ENCODE measurements at places on chromosomes 5 and 9.

GRCh38 chr5:107217721-107218130 is 453.0 kb downstream of the EFNA5 start:
- no peak for DNase-seq

DNA sequence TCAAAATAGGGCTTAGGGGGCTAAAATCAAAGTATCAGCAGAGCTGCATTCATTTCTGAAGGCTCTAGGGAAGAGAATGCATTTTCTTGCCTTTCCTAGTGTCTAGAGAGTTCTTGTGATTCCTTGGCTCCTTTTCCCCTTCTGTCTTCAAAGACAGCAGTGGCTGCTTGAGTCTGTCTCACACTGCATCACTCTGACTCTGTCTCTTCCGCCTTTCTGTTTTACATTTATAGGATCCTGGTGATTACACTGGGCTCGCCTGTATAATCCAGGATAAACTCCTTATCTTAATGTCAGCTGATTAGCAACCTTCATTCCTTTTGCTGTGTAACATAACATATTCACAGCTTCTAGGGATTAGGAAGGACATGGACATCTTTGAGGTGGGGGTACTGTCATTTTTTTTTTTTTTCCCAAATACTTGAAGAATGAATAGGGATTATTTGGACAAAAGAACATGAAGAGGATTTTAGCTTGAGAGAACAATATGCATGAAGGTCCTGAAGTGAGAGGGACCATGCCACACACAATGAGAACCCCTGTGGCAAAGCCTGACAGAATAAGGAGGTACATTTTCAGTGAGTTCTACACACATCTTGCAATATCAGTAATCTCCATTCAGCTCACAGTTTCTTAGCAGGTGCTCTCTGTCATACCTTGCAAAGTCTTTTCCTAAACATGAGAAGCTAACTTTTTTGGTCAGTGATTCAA is 267.6 kb downstream of the FAM170A start:
- no peak for DNase-seq

GRCh38 chr5:68378204-68378820 is 162.8 kb downstream of the PIK3R1 start:
- DNase-seq: no peak

DNA sequence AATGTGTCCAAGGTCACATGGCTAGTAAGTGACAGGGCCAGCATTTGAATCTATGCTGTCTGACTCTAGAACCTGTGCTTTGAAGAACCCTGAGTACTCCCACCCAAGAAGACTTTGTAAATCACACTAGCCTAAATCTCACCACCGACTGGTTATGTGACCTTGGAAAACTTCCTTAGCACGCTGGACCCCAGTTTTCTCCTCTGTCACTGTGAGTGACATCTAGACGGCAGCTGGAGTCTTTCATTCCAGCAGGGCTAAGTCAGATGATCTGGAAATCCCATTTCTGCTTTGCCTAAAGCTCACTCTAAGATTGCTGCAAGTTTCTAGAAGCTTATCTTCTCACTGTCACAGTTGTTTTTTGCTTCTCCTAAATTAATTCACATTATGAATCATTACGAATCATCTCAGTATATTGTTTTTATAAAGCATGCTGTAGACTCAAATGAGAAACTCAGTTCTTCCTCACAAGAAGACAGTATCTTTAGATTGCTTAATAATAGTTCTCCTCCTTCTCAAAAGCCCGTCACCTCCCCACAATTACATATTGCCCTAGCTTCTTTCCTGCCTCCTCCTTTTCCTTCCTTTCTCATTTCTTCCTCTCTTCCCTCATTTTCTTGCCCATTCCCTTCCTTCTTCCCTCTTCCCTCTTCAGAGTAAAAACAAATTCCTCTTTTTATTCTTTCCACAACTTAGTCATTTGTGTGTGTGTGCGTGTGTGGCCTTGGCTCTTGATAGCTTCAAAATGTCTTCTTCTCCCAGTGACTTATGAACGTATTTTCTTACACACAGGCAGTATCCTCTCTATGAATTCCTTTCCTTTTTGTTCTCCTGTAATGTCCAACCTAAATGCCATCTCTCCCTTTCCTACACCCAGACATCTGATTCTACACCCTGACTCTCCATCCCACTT is 16.8 kb downstream of the ALDOB start:
- no peak for DNase-seq

- peak; percentile 51 for DNase-seq
Observed at GRCh38 chr5:142888469-142889085, 118.4 kb downstream of the ARHGAP26 start.

DNA sequence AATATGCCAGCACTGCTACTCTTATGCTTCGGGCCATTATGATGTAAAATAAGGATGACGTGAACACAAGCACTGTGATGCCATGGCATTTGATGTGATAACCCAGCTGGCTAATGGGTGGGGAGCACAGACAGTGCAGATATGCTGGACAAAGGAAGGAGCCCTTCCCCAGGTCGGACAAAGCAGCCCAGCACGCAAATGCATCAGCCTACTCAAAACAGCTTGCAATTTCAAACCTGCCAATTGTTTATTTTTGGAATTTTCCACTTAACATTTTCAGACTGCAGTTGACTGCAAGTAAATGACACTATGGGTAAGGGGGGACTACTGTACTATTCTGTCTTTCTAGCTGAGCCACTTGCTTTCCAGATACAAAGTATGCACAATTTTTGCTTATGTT is 181.3 kb downstream of the DCP2 start:
- DNase-seq: no peak

DNA sequence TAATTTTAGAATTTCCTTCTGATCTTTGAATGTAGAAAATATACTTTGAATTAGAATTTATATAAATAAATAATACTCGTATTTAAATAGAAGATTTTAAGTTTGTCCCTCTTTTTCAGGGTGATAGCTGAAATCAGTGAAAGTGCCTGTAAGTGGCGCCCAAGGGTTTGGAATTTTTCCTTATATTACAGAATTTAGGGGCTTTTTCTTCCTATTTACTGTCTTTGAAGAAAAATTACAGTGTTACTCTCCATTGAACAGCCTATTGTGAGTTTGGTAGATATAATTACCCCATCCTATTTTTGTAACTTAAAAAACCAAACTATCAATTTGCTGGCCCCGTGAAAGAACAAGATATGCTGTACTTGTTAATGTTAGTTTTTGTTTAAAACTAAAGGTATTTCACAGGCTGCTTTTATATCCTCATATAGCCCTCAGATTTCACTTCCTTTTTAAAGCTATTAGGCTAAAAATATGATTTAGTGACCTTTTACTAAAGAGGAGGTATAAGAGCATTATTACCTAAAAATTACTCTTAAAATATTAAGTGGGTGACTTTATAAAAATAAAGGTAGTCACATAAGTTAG is 3.2 kb downstream of the MAP3K1 start:
- DNase-seq: peak; percentile 17

GRCh38 chr5:37875051-37875787 is 35.4 kb upstream of the GDNF start:
- DNase-seq: no peak

DNA sequence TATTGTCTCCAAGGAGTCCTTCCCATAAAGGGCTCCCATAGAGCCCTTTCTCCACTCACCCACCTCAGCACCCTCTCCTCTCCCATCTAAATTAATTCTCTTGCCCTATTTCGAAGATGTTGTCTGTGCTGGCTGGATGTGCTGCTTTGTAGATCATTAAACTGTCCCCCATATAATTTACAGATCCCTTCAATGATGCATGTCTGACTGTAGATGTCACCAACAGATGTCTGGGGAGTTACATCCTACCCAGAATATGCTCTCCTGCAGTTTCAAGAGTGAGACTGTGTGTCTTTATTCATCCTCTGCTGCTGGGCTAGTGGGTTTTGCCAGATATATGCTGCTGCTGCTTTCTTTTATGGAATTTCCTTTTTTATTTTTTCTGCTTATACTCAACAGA is 351.2 kb downstream of the MLLT3 start:
- DNase-seq: no peak

DNA sequence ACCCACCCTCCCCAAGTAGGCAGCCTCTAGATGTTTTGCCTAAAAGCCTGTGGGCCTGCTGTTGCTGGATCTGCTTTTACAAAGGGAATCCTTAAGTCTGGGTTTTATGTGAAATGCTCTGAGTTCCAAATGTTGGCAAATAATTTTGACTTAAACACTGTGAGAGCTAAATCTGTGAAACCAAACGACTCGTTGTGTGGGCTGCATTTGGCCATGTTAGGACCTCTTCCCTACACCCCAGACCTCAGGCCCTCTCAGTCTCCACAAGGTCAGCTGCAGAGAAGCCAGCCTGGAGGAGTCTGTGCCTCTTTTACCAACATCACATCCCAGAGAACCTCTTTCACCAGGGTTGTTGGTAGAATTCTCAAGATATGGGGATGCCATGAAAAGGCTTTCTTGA is 9.4 kb downstream of the LCP2 start:
- no peak for DNase-seq

- no peak for DNase-seq
Observed at GRCh38 chr9:130159915-130160670, 12.1 kb upstream of the NCS1 start.

- DNase-seq: no peak
Observed at GRCh38 chr5:2030131-2030530, 147.4 kb upstream of the IRX4 start.

GRCh38 chr5:61667525-61668218 is 335.6 kb downstream of the ZSWIM6 start:
- no peak for DNase-seq

DNA sequence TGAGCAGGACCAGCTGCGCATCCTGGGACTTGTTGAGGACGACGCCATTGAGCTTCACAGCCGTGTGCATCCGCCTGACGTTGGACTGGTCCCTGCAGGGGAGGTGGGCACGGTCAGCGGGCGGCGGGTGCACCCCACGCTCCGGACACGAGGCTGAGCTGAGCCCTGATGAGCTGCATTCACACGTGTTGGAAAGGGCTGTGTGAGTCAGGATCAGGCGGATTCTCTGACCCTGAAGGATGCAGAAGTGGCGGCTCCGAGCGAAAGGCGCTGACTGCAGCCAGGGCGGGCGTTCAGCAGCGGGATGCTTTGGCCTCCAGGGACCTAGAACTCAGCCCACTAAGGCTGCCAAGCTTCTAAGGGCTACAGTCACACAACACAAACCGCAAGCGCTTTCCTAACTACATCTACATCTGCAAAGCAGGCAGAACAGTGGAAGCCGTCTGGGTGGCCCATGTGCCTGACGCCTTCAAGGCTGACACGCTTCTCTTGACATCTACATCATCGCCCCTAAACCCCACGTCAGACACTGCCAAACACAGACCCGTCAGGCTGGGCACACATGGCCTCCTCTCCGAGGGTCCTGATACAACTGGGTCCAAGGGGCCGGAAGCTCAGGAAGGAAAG is 44.9 kb downstream of the NKD2 start:
- DNase-seq: no peak

- DNase-seq: no peak
Observed at GRCh38 chr9:129945314-129945713, 97.7 kb downstream of the FNBP1 start.

DNA sequence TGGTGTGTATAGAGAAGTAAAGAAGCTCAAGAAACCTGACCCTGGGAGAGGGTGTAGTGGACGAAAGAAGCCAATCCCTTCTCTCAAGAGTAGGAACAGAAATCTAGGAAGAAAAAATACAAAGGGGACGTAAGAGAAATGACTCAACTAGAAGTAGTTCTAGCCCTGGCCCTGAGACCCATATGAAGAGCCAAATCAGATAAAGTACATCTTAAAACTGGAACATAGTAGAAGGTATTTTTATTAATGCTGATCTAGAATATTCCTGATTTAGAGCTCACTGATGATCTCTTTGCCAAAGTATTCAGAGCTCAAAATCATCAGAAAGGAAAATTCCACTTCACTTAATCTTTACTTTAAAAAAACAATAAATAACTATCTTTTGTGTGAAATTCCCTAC is 184.8 kb downstream of the MLLT3 start:
- no peak for DNase-seq

GRCh38 chr9:2916382-2916985 is 72.6 kb upstream of the PUM3 start:
- no peak for DNase-seq

GRCh38 chr5:75023368-75024159 is 28.8 kb downstream of the GCNT4 start:
- DNase-seq: no peak

GRCh38 chr5:6717247-6717646 is 4.0 kb downstream of the TENT4A start:
- no peak for DNase-seq

DNA sequence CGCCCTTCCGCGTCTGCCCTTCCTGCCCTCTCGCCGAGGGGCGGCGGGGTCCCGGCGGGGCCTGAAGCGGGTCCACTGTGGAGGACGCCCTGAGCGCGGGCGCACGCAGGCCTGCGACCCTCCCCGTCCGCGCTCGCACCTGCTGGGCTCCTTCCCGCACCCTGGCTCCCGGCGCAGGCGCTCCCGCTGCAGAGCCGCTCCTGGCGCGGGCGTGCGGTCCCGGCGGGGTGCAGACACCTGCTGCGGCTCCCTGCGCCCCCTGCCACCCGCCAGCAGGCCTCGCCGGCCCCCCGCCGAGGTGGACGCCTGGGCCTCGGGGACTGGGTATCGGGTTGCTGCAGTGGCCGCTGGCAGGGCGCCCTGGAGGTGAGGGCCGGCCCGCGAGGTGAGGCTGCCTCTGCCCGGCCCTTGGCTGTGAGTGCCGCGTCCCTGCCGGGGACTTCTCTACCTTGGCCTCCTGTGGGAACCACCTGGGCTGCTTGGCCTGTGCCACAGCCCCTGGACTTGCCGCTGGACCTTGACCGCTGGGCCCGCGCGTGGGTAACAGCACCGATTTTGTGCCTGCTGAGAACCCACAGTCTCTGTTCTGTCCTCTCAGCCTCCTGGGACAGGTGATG is 627 bp downstream of the ARRDC1 start:
- no peak for DNase-seq

GRCh38 chr5:2276101-2276500 is 393.4 kb upstream of the IRX4 start:
- DNase-seq: no peak

DNA sequence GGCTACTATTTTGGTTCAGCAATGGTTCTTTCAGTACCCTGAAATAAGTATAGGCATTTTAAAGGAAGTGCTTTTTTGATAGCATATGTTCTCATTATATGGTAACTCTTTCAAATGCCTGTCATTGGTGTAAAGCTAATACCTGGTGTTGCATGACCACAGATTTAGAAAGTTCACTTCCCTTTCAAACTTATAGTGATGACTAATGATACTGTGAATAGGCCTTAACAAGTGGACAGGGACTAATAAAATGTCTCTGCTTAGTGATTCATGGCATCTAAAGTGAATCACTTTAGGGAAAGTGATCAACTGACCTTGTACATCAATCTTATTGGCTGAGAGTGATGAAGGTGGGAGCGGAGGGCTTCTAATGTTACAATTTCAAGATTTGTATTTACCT is 21.6 kb downstream of the MRPL22 start:
- DNase-seq: no peak

- no peak for DNase-seq
Observed at GRCh38 chr5:67610186-67610912, 413.8 kb upstream of the CD180 start.

GRCh38 chr5:6510132-6510531 is 61.5 kb downstream of the UBE2QL1 start:
- DNase-seq: no peak

- peak; percentile 46 for DNase-seq
Observed at GRCh38 chr9:78132701-78133058, 101.1 kb upstream of the GNAQ start.
